ENCODE measurements at places on chromosomes 11 and 22.
A peak's percentile ranks its signal among the peaks of the same experiment; 100 is the strongest.

- no peak for DNase-seq
Measured at GRCh38 chr11:62479631-62480201, 60.9 kb downstream of the SCGB1A1 start.

- DNase-seq, result no peak
Measured at GRCh38 chr22:46842606-46843005, 80.2 kb downstream of the TBC1D22A start.

GRCh38 chr11:67117672-67118180 is 1.3 kb upstream of the KDM2A start:
- no peak for DNase-seq

- DNase-seq, result no peak
Measured at GRCh38 chr22:38870791-38871359, 1.1 kb downstream of the CBX6 start.

DNA sequence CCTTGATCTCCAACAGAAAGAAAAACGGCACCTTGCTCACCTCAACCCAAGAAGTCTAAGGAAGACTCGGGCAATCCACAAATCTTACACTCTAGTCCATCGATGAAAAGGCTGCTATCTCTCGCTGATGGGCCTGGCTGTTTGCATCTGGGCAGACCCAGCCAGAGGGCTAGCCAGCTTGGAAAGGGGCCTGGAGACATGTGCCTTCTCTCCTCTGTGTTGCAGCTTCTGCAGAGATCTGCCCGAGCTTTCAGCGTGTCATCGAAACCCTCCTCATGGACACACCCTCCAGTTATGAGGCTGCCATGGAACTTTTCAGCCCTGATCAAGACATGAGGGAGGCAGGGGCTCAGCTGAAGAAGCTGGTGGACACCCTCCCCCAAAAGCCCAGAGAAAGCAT is 3.2 kb downstream of the SCGB1A1 start:
- no peak for DNase-seq

DNA sequence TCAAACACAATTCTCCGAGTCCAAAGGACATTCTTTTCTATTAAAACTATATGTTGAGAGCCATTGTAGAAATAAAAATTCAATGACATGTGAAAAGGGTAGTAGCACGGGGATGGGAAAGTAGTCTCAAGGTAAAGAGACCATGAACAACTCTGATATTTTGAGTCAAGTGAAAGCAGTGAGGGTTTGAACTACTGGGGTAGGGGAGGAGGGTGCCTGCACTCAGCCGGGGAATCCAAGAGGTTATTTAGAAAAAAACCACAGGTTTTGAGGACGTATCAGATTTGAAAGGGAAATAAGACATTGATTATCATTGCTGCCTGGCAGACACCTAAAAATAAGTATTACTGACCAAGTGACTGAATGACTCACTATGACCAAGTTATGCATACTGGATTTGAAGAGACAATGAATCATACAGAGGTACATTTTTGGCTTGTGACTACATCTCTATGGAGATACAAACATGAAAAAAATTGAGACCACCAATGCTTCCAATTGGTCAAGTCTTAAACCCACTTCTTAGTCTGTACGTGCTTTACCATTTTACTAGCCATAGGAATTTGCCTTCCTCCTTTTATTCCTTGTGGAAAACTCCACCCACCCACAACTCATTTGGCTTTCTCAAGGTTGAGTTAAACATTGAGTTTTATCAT is 2.2 kb upstream of the OR52H1 start:
- peak; percentile 86 for DNase-seq

- DNase-seq, result no peak
Measured at GRCh38 chr11:128711890-128712289, 18.0 kb downstream of the FLI1 start.

GRCh38 chr11:16193897-16194381 is 162.4 kb downstream of the SOX6 start:
- no peak for DNase-seq

- no peak for DNase-seq
Measured at GRCh38 chr11:83034673-83035014, 37.1 kb downstream of the RAB30 start.

DNA sequence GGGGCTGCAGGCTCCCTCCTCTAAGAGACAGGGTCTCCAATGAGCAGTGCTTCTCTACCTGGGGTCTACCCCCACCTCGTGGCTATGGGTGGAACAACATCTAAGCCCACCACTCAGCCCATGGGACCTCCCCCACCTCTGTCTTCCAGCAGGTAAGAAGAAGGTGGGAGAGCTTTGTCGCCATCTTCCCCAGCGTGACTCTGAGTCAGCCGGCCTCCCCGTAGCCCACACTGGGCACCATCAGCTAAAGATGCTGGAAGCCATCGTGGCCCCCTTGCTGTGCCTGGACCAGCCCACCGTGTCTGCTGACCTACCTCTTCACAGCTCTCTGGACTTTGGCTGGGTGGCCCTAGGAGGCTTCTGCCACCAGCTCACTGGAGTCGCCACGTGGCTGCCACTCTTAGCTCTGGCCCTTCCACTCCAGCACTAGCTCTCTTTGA is 944 bp downstream of the C11orf86 start:
- DNase-seq, result no peak

DNA sequence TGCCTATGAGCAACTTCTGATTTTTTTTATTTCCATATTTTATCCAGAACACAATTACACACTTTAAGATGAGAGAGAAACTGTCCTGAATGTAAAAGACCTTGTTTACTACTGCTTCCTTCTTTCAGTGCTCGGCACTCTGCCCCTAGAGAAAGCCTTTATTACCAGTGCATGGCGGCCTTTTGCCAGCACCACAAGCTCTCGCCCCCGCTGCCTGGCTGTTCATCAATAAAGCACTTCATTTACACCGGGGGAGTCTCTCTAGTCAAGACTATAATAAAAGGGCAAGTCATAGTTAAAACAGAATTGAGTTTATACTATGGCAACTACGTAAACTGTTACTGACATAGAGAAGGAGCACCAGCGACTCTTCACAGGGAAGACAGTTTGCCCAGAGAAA is 259.5 kb downstream of the CADM1 start:
- no peak for DNase-seq

GRCh38 chr11:78424334-78425270 is 7.0 kb upstream of the GAB2 start:
- no peak for DNase-seq

DNA sequence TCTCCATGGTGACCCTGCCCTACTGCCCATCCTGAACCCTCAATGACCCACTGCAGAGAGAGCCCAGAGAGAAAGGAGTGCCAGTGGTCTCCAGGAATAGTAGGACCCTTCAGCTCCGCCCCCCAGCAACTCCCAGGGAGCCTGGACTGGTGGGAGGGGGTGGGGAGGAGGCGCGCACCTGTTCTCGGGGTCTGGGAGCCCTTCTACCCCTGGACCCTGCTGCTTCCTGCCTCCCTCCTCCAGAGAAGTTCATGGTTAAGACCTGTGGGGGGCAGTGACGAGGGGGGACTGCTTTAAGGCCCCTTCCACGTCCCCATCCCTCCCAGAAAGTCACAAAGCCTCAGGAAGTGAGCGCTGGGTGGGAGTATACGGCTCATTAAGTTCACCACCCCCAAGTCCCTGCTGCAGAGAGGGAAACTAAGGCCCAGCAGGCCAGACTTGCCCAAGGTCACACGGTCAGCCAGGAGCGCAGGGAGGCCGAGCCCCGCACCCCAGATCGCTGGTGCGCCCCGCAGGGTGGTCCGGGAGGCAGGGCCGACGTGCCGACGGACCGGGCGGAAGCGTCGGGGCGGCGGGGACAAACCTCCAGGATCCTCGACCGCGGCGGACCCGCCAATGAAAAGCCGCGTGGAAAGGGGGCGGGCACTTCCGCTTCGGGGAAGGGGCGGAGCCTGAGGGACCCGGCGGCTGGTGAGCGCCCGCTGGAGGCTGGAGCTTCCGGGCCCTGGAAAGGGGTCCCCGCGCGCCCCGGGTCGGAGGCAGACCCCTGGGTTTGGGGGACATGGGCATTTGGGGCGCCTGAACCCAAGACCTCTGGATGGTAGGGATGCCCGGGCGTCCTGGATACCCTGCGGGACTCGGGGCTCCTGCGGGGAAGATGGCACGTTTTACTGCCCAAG is at the start of the genes NUDT22 and TRPT1:
TSS of gene NUDT22 (plus strand) at position 667 of the 899 bp plus-strand sequence. CDS start 379 bp downstream, outside the sequence.
TSS of gene TRPT1 (minus strand) at position 579 of the 899 bp plus-strand sequence. CDS start at position 253, 326 bp downstream.
- no peak for DNase-seq

GRCh38 chr11:65454696-65455456 is 32.3 kb downstream of the NEAT1 start:
- no peak for DNase-seq

GRCh38 chr22:46408568-46409506 is 73.3 kb downstream of the TRMU start:
- no peak for DNase-seq

GRCh38 chr11:100329352-100329751 is 357.7 kb upstream of the ARHGAP42 start:
- peak; percentile 1 for DNase-seq

DNA sequence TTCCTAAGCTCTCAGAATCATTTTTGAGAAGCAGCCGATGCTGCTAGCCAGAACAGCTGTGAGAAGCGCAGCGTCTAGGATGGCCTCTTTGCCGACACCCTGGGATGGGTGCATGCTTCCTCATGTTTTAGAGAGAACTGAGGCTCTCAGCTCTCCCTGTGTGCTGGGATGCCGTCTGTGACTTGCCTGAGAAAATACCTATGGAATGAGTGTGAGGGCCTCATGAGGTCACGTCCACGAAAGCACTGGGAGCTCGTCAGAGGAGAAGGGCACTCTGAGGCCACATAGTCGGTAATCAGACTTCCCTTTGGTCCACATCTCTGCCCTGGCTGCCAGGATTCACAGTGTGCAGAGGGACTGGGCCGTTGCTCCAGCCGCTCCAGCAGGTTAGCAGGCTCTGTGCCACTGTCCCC is 54.7 kb downstream of the MICAL3 start:
- peak; percentile 29 for DNase-seq

DNA sequence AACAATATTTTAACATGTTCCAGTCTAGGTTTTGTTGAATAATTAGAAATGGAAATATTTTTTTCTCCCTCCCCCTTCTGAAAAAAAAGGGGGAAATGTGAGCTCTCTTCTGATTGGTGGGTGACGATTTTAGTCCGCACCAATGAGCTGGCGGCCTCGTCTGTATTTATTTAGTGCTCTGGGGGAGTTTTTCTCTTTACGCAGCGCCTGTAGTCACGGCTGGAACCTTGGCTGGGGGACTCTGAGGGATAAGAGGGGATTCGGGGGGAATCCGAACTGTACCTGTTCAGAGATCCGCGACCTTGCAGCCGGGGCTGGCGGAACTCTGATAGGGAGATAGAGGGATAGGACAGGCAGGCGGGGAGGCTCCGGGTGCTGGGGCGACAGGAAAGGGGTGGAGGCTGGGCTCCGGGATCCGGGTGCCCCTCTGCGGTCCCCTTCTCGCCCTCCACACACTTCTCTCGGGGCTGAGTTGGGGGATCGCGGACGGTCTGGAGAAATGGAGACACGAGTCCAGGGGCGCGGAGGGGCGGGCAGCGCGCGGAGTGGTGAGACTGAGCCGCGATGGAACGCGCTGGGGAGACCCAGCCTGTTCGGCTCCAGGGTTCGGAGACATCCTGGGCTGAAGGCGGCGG is 99.7 kb upstream of the HSD17B12 start:
- DNase-seq, result no peak

GRCh38 chr11:83042964-83043711 is 28.6 kb downstream of the RAB30 start:
- DNase-seq, result no peak

- DNase-seq, result no peak
Measured at GRCh38 chr11:129729823-129730222, 85.8 kb upstream of the TMEM45B start.

DNA sequence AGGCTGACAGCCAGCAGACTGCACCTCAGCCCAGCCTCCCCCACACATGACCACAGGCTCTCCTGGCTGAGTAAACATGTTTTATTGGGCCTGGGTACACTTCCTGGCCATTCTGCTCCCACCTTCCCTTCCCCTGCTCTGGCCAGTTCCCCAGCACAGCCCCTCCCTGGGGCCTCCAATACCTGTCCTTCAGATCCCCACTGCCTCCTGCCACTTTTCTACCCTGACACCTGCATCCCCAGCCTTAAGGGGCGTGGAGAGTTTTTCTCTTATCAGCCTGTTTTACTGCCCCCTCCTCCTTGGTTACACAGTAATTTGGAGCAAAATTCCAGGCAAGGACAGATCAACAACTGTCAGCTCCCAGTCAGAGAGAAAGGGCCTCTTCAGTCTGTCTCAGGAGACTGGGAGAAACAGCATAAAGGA is at the start of gene ISX:
TSS of gene ISX (plus strand) at position 363 of the 423 bp plus-strand sequence. CDS start 930 bp downstream, outside the sequence.
- DNase-seq, result no peak

GRCh38 chr11:68206211-68206610 is 6.9 kb downstream of the KMT5B start:
- DNase-seq, result peak; percentile 29

- no peak for DNase-seq
Measured at GRCh38 chr11:111532365-111532709, 8.2 kb upstream of the LAYN start.

- no peak for DNase-seq
Measured at GRCh38 chr11:83656796-83657330, 370.7 kb upstream of the CCDC90B start.

- DNase-seq, result no peak
Measured at GRCh38 chr11:6632116-6633073, 13.2 kb upstream of the TPP1 start.

- DNase-seq, result peak; percentile 39
Measured at GRCh38 chr11:44066732-44067141, 667 bp downstream of the ACCS start.

GRCh38 chr22:20176421-20177085 is 25.7 kb upstream of the CCDC188 start:
- DNase-seq, result no peak

DNA sequence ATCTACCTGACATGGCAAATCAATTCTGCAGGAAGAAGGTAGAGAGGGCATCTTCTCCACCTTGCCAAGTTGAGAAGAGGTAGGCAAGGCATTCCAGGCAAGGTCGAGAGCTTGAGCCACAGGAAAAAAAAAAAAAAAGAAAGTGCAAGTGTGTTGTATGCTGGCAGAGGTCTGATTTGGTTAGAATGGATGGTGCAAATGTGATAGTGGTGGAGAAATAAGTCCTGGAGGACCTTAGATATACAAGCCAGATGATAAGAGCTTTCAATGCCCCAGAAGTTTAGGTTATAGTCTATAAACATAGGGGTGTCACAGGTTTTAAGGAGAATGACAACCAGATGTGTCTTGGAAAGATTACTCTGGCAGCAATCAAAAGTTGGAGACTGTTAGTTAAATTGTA is 1.4 kb downstream of the FBXO3 start:
- DNase-seq, result no peak

- DNase-seq, result no peak
Measured at GRCh38 chr22:47176573-47177333, 414.3 kb downstream of the TBC1D22A start.

DNA sequence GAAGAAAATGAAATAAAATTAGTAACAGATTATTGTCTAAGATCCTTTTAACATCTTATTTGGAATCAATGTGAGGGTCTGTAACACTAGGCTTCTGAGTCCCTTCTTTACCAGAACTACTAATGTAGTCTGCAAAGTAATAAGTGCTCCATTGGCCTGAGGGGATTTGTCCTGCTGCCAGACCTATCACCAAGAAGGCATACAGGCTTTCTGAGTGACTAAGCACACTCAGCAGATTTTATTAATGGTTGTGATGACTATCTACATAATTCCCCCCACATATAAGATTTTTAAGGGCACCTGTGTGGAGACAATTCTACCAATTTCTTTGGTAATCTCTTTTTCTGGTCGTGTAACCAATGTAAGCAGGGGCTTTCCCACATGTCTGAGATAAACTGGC is 365.0 kb upstream of the FAT3 start:
- DNase-seq, result no peak

Data from HS-27A (cell line).